Activated CD4-positive, alpha-beta T cell treated with anti-CD3 and anti-CD28 coated beads, Interleukin-2, amount 10 ng/mL, durations not matched to agents 7 days and 5 days (primary cell): ENCODE measurements at places on chromosomes 12 and 14.

GRCh38 chr14:95577067-95577800 is 42.4 kb downstream of the GLRX5 start:
- DNase-seq = no peak

DNA sequence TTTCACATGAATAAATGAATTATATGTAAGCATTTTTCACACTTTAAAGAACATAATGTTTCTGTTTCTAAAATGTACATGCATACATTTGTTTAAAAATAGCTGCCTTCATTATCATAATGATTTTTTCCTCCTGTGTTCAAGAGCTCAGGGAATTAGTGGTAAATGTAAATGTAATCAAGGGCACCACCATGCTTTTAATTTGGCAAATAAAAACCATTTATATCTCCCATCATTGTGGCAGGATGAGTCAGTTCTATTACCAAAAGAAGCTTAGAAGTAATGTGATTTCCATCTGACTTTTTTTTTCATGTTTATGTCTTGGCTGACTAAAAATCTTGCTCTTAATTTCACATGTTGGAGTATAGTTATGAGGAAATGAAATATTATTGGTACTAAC is 176.1 kb downstream of the GXYLT1 start:
- no peak for DNase-seq

GRCh38 chr12:89960607-89961394 is 252.2 kb upstream of the ATP2B1 start:
- no peak for DNase-seq

GRCh38 chr12:32155041-32155440 is 48.4 kb downstream of the BICD1 start:
- DNase-seq = no peak

DNA sequence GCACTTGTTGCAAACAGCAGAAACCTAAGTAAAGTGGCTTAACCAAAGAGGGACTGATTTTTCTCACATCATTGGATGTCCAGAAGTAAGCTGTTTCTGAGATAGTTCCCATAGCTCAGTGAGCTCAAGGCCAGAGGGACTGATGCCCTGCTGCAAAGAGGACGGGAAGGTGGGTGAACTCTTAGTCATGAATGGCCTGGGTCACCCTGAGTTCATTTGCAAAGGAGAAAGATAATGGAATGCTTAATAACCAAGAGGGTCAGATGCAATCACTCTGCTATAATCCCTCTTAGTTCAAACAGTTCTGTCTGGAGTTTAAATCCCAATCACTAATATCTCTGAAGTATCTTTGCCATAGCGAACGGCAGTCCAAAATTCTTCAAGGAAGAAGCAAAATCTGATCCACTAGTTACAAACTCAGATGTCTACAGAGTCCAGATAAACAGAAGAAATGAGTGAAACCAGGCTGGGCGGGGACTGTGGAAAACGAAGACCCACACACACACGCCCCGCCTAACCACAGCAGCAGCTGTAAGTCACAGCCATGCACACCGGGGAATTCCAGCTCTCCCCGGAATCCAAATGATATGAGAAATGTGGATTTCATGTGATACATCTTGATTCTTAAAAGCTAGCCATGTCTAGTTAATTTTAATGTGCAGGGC is 289.5 kb downstream of the TMEM132D start:
- DNase-seq = no peak

GRCh38 chr12:59636945-59637691 is 41.3 kb downstream of the SLC16A7 start:
- DNase-seq = no peak

GRCh38 chr12:123062681-123063486 is 82.4 kb downstream of the ARL6IP4 start:
- no peak for DNase-seq

GRCh38 chr12:129440278-129440677 is 463.5 kb downstream of the TMEM132D start:
- DNase-seq = no peak

- DNase-seq = no peak
These were observed 49.9 kb upstream of the PLEKHG3 start for GRCh38 chr14:64654246-64654900.

DNA sequence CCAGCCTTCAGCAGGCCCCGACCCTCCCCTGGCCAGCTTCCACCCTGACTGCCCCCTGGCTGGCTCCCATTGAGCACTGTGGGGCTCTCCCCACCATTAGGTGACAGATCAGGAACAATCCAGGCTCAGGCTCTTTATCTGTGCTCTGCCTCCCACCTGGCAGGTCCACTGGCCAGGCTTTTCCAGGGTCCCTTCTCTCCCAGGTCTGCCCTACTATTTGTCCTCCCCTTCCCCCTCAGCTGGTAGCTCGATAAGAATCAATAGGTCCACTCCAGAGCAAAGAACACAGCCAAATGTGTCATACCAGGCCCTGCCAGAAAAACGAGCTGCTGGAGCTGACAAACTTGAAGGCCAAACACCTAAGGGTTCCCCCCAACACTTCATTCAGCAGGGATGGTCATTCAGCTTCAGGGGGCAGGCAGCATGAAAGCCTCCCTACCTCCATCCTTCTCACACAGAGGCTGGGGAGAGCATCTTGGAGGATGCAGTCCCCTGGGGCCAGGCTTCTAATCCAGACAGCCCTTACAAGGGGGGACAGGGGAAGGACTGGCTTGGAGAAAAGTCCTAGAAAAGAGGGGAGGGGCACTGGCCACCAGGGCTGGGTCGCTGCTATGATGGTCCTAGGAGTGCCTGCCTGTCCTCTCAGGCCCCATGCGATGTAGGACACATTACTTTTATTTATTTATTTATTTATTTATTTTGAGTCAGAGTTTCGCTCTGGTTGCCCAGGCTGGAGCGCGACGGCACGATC is 1.9 kb upstream of the KRT18 start:
- no peak for DNase-seq

GRCh38 chr12:125105600-125105999 is 40.4 kb downstream of the AACS start:
- no peak for DNase-seq

GRCh38 chr12:63937378-63938316 is 93.1 kb downstream of the SRGAP1 start:
- DNase-seq = no peak

GRCh38 chr12:52564582-52564981 is 9.1 kb downstream of the KRT74 start:
- no peak for DNase-seq
